Stimulated activated effector memory CD8-positive, alpha-beta T cell treated with anti-CD3 and anti-CD28 coated beads, Interleukin-12 subunit alpha, Interleukin-12 subunit beta, amount 100 ng/mL, for 72 hours (primary cell): ENCODE measurements at places on chromosomes 13 and 19.

DNA sequence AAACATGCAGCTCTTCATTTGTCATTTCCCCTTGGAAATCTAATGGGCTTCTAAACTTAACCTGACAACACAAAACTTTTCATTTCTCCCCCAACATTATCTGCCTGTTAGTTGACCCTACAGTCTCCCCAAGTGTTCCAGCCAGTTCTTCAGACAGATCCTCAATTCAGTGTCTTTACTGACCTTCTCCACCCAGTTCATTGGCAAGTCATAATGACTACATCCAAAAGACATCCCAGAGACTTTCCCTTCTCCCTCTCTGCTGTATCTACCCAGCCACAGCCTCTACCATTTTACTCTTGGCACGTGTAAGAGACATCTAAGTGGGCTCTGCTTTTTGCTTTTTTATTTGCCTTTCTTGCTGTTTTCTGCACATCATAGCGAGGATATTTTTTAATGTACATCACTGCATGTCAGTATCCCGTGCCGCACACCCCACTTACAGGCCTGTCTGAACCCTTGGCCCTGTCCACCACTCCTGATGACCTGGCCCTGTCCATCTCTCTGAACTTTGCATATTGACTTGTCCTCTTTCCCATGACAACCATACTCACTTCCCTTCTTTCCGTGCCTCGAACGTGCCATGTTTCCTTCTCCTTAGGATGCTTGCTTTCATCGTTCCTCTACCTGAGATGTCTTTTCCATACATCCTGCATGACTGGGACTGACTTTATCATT is 391.9 kb downstream of the IRS2 start:
- DNase-seq = no peak

DNA sequence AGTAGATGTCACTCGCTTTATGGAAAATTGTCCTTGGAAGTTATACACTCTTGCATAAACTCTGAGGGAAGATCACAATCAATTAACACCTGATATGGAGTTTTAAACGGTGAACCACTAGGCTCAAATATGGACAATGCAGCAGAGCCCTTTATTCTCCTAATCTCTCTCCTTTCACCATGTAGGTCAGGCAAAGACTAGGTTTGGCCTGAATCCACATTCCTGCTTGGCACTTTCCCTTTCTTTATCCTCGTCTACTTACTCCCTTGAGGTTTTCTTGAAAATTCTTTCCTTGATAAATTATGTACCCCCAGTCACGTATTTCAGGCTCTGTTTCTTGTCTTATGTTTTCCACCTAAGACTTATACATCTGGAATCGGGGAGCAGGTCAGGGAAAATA is 751.7 kb downstream of the DACH1 start:
- DNase-seq = no peak

DNA sequence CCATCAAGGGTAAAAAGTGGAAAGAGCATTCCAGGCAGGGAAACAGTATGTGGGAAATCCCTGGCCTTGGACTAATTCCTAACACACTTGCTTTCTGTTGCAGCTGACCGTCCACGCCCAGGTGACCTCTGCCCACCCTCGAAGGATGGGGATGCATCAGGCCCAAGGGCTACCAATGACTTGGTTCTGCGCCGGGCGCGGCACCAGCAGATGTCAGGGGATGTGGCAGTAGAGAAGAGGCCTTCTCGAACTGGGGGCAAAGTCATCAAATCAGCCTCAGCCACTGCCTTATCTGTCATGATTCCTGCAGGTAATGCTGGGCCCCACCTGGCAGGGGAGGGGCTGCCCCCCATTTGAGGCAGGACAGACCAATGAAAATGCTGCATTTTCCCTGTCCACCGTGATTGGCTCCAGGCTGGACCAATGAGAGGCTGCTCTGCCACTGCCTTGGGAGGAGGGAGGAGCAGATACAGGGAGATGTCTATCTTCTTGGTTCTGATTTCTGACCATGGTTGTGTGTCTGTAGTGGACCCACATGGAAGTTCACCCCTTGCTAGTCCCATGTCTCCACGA is 12.6 kb downstream of the DNASE2 start:
- no peak for DNase-seq

GRCh38 chr19:5700455-5701092 is 10.5 kb downstream of the RPL36 start:
- no peak for DNase-seq

DNA sequence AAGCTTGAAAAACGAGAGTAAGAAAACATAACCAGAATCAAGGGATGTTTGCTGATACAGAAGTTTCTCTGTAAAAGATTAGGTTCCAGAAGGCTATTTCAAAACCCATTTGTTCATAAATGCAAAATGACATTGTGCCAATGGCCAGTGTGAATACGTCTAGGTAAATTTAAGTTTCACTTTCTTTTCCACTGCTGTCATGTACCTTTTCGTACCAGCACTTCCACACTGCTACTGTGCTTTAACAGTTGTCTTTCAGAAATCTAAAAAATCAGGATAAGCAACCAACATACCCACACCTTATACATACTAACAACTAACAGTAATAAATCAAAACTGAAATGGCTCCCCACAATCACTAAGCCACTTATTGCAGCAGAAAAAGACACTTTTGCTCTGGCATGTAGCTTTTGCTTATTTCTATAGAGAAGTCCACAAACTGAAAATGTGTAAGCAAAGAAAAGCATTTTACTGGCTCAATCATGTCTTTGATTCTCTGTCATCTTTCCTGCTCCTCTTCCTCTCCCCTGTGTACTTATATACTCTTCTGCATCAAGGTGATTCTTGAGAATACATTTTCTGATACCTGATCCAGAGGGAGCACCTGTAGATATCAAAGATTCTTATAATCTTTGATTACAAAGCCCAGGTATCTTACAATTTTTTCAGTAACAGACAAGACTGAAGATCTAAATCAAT is 34.3 kb downstream of the ELF1 start:
- DNase-seq = no peak

DNA sequence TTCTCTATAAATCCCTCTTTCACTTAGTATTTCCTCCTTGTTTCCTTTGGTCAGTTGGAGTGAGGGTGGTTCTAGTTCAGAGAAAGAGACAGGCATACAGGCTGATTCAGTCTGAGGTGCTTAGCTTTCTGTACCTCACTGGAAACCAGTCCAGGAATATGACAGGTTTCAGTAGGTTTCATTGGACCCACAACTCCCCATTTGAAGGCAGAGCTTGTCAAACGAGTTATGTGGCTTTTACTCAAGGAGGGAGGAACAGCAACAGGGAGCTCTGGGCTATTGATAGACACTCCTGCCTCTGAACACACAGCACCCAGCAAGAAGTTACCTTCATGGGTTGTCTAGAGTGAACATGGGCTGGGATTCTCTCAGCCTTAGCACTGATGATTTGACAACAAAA is 14.5 kb downstream of the ACTN4 start:
- no peak for DNase-seq
